ENCODE measurements at places on chromosomes 1 and 21.

DNA sequence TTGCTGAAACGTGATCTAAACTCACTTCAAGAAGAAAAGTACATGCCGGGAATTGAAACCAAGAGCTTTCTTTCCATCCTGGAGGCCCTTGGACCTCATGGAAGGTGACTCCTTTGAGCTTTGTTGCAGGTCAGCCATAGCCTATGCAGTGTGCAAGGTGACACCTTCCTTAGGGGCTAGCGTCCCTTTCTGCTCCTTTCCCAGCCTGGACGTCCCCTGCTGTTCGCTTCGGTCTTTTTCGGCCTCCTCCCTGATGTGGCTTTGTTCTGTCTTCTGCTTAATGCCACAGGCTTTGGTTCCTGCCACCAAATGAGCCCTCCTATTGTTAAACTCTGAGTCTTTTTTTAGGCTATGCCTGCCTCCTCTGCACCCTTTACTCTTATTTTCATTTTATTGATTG lies 308.8 kb downstream of the BRINP2 start:
- DNase-seq: no peak

- no peak for DNase-seq
Measured at GRCh38 chr1:206419250-206419649, 51.0 kb upstream of the IKBKE start.

DNA sequence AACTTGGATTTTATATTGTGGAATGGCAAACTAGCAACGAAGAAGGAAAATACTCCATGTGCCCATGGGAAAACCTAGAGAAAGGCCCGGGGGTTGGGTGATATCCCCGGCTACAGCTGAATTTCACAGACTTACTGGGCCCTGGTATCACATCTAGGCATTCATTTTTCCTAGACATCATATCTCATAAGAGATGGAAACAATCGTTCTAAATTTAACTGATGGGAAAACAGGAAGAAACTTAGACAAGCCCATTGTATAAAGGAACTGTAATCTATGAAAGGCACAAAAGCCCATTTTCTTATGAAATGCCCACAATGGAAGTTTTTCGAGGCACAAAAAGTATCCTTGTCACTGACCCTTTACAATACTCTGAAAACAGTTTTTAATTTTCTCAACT lies 407.9 kb upstream of the LYPLAL1 start:
- DNase-seq: no peak

DNA sequence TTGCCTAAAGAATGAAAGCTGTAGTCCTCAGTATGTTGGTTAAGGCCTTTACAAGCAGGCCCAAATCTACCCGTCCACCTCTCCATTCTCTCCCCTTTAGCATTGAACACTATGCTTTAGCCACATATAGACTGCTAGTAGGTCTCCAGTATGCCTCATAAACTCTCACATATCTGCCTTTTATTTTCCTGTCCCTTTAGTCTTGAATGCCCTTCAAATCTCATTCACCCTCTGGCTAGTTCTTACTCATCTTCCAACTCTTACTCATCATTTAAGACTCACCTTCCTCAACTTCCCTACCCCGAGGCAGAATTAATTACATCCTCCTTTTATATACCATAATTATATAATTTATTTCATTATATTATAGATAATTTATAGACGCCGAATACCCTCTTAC lies 78.7 kb upstream of the TSPAN2 start:
- DNase-seq: no peak

DNA sequence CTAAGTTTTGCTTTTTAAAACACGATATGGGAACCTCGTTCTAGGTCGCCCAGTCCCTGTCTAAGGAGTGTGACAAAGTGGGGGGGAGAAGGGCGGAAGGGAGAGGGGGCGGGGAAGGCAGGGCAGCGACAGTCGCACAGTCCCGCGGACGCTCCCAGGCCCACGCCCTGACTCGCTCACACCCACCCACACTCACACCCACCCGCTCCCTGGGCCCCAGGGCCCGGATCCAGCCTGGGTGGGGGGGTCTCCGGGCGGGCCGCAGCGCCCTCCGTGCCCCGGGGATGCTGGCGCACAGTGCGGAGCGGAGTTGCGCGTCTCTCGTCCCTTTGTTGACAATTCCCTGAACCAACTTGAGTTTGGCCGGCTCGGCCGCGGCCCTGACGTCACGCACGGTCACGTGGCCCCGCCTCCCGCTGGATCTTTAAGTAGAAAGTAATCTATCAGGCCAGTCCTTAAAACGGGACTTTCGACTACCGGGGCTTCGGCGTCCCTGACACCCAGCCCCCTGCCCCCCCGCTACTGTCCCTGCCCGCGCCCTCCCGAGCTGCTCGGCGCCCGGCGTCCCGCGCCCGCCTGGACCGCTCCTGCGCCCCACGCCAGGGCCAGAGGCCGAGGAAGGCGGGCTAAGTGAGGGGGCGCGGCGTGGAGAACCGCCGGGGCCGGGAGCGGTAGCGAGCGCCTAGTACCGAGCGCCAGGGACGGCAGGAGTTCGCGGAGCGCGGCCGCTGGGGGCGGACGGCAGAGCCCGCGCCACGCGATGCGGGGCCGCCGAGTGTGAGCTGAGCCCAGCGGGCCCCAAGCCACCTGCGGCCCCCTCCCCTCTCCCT lies at the start of gene FOXD3:
FOXD3 (plus strand) TSS at position 454 of the 830 bp plus-strand sequence. CDS start 492 bp downstream, outside the sequence.
- no peak for DNase-seq

- DNase-seq: no peak
Measured at GRCh38 chr1:94863297-94863911, 43.2 kb downstream of the SLC44A3 start.

DNA sequence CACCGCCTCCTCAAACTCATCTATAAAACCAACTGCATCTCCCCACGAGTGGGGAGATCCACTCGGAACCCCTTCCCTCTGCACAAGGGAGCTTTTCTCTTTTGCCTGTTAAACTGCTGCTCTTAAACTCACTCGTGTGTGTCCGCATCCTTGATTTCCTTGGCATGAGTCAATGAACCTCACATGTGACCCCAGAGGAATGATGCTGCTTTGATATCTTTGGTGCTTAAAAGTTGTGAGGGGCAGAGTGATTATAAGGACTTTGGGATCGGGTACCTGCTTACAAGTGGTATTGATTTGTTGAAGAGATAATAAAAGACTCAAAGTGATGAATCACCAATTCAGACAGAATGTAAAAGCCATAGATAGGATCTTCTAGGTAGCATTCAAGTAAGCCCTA lies 125.3 kb downstream of the GREM2 start:
- DNase-seq: no peak

GRCh38 chr1:78668427-78668826 lies 18.8 kb downstream of the IFI44 start:
- DNase-seq: no peak
